ENCODE measurements at places on chromosomes 6 and 20. TPM values are rescaled to one million over a fixed set of nuclear protein-coding genes. Genes with fewer than 3 reads are reported as not detected.

GRCh38 chr20:40414843-40415615 is 274.0 kb downstream of the MAFB start:
- no peaks in the 10 kb centered on the region for H3K36me3 ChIP-seq
- no peak overlapping the region for H3K27ac ChIP-seq
- DNase-seq, result peak; percentile 12
- no peaks in the 10 kb centered on the region for H3K4me1 ChIP-seq

DNA sequence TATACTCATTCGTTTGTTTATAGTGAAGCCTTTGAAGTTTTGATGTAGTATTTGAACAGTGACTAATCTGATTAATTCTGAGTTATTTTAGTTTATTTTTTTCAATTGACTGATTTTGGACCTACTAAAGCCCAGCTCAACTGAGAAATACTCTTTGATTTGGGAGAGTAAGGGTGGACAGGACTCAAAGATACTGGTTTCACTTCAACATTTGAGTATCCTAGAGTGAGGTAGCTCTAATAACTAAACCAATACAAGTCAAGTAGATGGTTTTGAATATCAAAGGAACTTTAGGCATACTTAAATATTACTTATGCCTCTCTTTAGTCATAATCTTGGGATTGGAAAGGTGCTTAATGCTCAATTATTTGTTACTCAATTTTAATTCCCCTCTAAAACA is 65.6 kb downstream of the ZNF292 start:
- peaks cover 53% of the 10 kb centered on the region for H3K36me3 ChIP-seq
- H3K4me3 ChIP-seq, result no peak overlapping the region
- H3K27me3 ChIP-seq, result no peaks in the 10 kb centered on the region

DNA sequence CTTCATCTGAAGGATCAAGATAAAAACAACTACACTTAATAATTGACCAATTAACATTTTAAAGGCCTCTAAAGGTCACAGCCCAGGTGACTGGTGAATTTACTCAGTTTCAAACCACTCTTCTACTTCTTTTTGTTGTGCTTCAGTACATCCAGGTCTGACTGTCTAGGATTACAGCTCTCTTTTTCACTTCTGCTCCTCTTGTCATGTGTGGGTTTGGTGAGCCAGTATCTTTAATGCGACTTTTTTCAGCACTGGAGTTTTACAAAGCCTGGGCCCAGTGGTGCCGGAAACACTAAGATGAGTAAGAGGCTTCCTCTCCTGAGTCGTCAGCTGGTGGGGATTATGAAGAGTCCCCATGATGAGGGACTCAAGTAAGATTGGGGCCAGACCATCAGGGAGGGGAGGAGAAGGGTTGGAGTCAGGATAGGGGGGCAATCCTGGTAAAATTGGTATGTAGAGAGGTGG is 27.0 kb downstream of the HECA start:
- no peak for DNase-seq
- H3K4me1 ChIP-seq, result peaks cover 22% of the 10 kb centered on the region
- H3K4me3 ChIP-seq, result no peak overlapping the region

GRCh38 chr6:163469459-163469985 is 55.0 kb downstream of the QKI start:
- no peaks in the 10 kb centered on the region for H3K4me1 ChIP-seq
- H3K27me3 ChIP-seq, result no peaks in the 10 kb centered on the region
- no peak for DNase-seq
- no peaks in the 10 kb centered on the region for H3K36me3 ChIP-seq

DNA sequence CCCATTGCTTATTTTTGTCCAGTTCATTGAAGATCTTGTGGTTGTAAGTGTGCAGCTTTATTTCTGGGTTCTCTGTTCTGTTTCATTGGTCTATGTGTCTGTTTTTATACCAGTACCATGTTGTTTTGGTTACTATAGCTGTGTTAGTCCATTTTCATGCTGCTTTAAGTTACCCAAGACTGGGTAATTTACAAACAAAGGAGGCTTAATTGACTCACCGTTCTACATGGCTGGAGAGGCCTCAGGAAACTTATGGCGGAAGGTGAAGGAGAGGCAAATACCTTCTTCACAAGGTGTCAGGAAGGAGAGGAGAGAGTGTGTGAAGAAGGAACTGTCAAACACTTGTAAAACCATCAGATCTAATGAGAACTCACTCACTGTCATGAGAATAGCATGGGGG is 29.9 kb upstream of the FERMT1 start:
- no peaks in the 10 kb centered on the region for H3K4me1 ChIP-seq
- no peak overlapping the region for H3K27ac ChIP-seq
- no peak for DNase-seq
- no peaks in the 10 kb centered on the region for H3K27me3 ChIP-seq
- H3K4me3 ChIP-seq, result no peak overlapping the region

- H3K27ac ChIP-seq, result no peak overlapping the region
- H3K27me3 ChIP-seq, result no peaks in the 10 kb centered on the region
- no peaks in the 10 kb centered on the region for H3K36me3 ChIP-seq
These were observed 93.0 kb upstream of the CEP85L start for GRCh38 chr6:118744261-118744941.

DNA sequence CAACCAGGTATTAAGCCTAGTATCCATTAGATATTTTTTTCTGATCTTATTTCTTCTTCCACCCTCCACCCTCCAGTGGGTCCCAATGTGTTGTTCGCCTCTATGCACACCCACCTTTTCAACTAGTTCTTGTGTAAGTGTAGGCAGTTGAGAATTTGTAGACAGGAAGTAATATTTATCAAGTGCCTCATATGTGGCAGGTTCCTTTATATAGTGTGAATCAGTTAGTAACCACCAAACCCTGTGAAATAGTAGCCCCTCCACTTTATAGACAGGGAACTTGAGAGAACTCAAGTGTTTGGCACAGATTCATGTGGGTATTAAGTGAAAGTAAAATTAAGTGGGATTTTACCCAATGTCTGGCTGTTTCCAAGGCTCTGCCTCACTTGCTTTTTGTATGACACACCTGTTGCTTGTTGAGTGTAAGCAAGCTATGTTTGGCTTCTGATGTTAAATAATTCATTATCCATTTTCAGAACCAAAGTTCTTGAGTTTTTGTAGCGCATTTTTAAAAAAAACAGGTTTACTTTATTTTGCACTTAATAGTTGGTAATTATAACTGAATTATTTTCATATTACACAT is 24.8 kb downstream of the AFDN start:
- H3K4me1 ChIP-seq, result peaks cover 4% of the 10 kb centered on the region
- H3K27me3 ChIP-seq, result no peaks in the 10 kb centered on the region
- no peak overlapping the region for H3K4me3 ChIP-seq
- no peak for DNase-seq

DNA sequence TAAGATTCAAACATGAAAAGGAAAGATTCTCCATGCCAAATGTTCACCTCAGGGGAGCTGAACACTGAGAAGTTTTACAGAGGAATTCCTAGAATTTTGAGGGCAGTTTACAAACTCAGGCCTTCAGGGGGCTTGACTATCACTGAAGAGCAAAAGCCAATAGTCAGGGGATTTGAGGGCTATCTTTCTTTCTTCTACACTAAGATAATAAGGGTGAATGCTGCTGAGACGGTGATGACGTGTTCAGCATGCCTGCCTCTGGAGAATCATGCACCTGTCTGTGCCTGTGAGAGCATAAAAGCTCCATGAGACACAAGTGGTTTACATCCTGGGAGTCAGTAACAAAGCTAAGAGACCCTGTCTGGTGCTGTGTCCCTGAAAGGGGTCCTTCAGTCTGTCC is 1085.6 kb downstream of the KIF16B start:
- H3K27me3 ChIP-seq, result no peaks in the 10 kb centered on the region
- DNase-seq, result no peak
- no peaks in the 10 kb centered on the region for H3K36me3 ChIP-seq

- peaks cover 10% of the 10 kb centered on the region for H3K4me1 ChIP-seq
- H3K4me3 ChIP-seq, result no peak overlapping the region
- peak overlapping the region; percentile 47 for H3K27ac ChIP-seq
- peak; percentile 60 for DNase-seq
- no peaks in the 10 kb centered on the region for H3K27me3 ChIP-seq
These were observed 35.4 kb downstream of the KIF3B start for GRCh38 chr20:32312718-32313424.

GRCh38 chr6:13273931-13274706 is 54.2 kb downstream of the TBC1D7 start:
- no peak overlapping the region for H3K27ac ChIP-seq
- H3K36me3 ChIP-seq, result no peaks in the 10 kb centered on the region

DNA sequence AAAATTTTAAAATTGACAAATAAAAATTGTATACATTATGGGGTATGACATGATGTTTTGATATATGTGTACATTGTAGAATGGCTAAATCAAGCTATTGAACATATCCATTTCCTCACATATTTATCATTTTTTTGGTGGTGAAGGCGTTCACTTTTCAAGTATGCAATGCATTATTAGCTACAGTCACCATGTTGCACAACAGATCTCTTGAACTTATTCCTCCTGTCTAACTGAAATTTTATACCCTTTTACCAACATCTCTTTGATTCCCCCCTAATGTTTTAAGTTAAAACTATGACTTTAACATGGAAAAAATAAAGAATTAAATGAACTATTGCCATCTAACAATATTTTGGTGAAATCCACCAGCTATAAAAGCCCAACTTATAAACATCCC is 65.2 kb upstream of the UST start:
- no peaks in the 10 kb centered on the region for H3K27me3 ChIP-seq
- DNase-seq, result no peak
- no peak overlapping the region for H3K4me3 ChIP-seq

DNA sequence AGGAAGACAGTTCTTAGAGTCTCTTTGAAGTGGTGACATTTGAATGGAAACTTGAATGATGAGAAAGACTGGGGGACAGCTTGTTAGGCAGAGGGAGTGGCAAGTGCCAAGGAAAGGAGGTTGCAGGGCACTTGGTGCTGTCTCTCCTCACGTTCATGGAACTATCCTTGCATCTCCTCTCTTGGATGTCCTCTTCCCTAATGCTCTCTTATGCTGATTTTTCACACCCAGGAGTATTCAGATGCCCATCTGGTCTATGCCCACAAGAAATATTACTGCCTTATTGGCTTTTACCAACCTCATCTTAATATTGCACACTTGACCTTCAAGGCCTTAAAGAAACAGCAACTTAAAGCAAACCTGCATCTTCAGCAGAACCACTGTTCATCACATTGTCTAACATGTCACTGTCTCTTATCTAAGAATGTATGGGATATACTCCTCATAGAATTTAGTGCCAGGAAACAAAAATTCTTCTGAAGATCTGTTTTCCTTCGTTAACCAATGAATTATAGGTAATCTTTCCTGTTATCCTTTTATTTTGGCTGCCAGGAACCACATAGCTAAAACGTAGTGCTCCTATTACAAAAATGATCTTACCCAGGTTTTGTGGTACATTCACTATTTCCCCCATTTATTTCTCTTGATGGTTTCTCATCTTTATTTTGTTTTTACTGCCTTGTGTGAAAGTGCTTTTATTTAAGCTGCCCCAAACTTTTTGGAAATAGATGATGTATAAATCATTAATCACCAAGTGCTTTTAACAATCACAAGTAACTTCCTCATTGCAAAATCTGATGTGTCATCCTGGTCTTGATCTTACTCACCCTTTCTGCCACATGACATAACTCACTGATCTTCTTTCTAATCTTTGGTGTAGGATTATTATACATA is 12.8 kb downstream of the RGS17 start:
- DNase-seq, result no peak
- no peaks in the 10 kb centered on the region for H3K27me3 ChIP-seq
- H3K4me1 ChIP-seq, result no peaks in the 10 kb centered on the region
- no peaks in the 10 kb centered on the region for H3K36me3 ChIP-seq

GRCh38 chr20:53647286-53647821 is 53.7 kb upstream of the ZNF217 start:
- no peak for DNase-seq
- H3K4me1 ChIP-seq, result peaks cover 15% of the 10 kb centered on the region
- H3K36me3 ChIP-seq, result no peaks in the 10 kb centered on the region
- no peak overlapping the region for H3K27ac ChIP-seq
- H3K27me3 ChIP-seq, result no peaks in the 10 kb centered on the region
- H3K4me3 ChIP-seq, result no peak overlapping the region

- no peaks in the 10 kb centered on the region for H3K27me3 ChIP-seq
- peaks cover 23% of the 10 kb centered on the region for H3K4me1 ChIP-seq
- H3K36me3 ChIP-seq, result no peaks in the 10 kb centered on the region
These were observed 56.6 kb upstream of the RREB1 start for GRCh38 chr6:7050872-7051779.

DNA sequence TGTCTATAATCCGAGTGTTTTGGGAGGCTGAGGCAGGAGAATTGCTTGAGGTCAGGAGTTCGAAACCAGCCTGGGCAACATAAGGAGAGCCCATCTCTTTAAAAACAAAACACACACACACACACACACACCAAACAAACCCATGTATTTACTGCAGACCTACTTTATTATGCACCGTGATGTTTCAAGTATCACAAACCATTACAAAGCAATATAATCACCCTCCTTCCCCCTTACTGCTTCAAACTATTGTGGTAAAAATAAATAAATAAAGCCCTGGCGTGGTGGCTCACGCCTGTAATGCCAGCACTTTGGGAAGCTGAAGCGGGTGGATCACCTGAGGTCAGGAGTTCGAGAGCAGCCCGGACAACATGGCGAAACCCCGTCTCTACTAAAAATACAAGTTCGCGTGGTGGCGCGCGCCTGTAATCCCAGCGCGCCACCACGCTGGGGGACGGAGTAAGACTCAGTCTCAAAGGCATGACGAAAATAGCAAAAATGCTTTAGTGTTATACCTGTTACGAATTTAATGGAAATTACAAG is 1.5 kb downstream of the TBCC start:
- no peaks in the 10 kb centered on the region for H3K36me3 ChIP-seq
- H3K27me3 ChIP-seq, result no peaks in the 10 kb centered on the region
- DNase-seq, result no peak
- H3K4me1 ChIP-seq, result peaks cover 13% of the 10 kb centered on the region
- H3K27ac ChIP-seq, result peak overlapping the region; percentile 86
- peak overlapping the region; percentile 84 for H3K4me3 ChIP-seq

DNA sequence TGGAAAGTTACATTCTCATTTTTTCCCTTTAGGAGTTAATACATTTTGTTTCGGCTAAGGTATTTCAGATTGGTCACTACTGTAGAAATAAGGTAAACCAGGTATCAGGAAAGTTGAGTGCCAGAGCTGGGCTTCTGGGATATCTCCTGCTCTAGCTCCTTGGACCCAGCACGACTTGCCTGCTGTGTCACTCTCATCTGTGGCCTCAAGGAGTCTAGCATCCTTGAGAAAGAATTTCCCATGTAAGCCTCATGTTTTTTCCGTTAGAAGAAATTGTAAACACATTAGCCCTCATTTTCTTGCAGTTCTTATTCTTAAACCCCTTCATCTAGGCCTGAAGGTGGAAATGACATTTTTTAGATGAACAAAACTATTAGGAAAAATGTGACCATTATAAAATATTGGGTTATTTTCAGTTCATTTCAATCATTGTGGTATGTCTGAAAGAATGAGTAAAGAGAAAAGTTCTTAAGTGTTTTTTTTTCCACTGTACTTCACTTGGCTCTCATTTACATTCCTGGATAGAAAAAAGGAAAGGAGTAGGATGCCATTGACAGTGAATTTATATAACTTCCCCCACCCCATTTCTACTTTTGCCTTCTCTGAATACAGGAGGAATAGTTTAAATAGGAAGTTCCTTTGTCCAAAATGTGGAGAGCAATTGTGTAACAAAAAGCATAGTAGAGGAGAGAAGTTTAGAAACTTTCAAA is 46.7 kb downstream of the CD2AP start:
- DNase-seq, result peak; percentile 19
- H3K27ac ChIP-seq, result peak overlapping the region; percentile 86
- H3K4me3 ChIP-seq, result no peak overlapping the region
- H3K4me1 ChIP-seq, result peaks cover 24% of the 10 kb centered on the region
- no peaks in the 10 kb centered on the region for H3K27me3 ChIP-seq

CFB gene
- 37.1 TPM for polyA plus RNA-seq

EGFL8 gene
- polyA plus RNA-seq, result 29.1 TPM

RAET1E gene
- polyA plus RNA-seq, result 0.61 TPM

ZC3H12D gene
- 3.5 TPM for polyA plus RNA-seq

OPN5 gene
- polyA plus RNA-seq, result 0.06 TPM

MTRF1L gene
- polyA plus RNA-seq, result 15.7 TPM

DEFB132 gene
- polyA plus RNA-seq, result not detected

SYNDIG1 gene
- polyA plus RNA-seq, result 2.0 TPM

KCNB1 gene
- 2.4 TPM for polyA plus RNA-seq

All from large intestine (tissue), 12 donors.